ENCODE measurements at places on chromosomes 16 and 17.
A peak's percentile ranks its signal among the peaks of the same experiment; 100 is the strongest.

DNA sequence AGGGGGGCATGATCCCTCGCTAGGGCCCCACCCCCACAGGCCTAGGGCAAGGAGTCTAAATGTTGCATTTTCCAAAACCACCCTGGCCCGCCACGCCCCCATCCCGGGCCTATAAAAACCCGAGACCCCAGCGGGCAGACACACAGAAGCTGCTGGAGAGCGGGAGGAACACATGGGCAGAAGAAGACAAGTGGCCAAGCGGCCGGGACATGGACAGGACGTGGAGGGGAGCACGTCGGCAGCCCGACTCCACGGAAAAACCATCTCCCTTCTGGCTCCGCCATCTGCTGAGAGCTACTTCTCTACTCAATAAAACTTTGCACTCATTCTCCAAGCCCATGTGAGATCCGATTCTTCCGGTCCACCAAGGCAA is 34.1 kb upstream of the ENPP7 start:
- DNase-seq: no peak

DNA sequence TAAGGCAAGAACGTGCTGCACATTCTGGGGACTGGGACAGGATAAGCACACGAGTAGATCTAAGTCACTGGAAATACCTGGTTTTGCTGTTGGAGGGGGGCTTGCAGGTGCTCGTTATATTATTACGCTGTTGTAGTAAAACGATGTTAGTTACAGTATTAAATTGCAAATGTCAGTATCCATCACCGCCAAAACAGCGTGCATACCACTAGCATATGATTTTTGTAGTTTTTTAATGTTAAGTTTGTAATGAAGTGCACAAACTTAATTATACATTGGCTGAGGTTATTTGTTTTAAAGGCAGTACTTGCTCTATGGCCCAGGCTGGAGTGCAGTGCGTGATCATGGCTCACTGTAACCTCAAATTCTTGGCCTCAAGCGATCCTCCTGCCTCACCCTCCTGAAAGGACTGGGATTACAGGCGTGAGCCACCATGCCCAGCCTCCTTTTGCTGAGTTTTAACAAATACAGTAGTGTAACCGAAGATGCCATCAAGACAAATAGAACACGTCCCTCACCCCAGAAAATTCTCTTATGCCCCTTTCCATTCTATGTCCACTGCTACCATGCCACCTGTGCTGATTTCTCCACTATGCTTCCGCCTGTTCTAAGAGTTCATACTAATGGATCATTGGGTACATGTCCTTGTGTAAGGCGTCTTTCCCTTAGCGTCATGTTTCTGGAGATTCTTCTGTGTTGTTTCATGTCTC is 20.7 kb upstream of the CSNK1D start:
- no peak for DNase-seq

DNA sequence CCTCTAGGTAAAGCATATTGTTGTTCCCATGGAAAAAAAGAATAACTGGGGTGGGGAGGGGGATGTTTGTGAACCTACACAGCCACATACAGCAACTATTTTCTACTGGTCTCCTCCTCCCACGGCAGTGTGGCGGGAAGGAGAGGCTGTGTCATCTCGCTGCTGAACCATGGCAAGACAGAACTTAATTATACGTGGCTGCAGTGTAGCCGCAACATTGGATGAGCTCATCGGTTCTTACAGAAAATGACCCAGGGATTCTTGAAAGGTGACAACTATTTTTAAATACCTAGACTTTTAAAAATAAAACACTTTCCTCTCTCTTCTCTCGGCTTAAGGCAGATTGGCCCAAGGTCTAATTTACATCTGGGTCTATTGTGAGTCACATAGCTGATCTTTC is 19.8 kb upstream of the TEKT3 start:
- DNase-seq: peak; percentile 24

DNA sequence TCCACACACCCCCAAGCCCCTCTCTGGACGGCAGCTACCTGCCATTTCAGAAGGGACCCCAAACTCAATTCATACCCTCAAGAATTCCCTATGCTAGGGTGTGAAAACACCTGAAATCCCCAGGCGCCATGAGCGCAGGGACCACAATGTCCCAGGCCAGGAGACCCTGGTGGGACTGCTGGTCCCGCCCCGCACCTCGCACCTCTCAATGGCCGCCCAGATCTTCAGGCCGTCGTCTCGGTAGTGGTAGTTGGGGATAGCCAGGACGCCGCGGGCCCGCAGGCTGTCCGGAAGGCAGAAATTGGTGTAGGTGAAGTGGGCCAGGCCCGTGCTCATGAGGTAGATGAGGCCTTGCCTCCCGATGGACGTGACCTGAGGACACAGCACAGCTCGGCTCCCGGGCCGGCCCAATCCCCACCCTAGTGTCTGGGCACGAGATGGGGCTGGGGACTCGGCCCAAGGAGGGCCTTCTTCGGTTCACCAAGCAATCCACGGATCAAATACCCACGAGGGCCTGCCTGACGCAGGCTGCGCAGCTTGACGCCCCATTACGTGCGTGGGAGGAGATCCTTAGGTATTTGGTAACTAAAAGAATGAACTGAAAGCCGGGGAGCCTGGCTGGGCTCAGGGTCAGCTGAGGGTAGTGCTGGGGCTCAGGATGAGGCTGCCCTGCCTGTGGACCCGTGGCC is 9.2 kb downstream of the ALOXE3 start:
- no peak for DNase-seq

GRCh38 chr17:34308371-34308770 is 10.9 kb upstream of the CCL8 start:
- DNase-seq: no peak

- no peak for DNase-seq
Measured at GRCh38 chr17:19264681-19265080, 27.5 kb downstream of the EPN2 start.

GRCh38 chr16:2424061-2425007 is 4.9 kb upstream of the CCNF start:
- DNase-seq: no peak

DNA sequence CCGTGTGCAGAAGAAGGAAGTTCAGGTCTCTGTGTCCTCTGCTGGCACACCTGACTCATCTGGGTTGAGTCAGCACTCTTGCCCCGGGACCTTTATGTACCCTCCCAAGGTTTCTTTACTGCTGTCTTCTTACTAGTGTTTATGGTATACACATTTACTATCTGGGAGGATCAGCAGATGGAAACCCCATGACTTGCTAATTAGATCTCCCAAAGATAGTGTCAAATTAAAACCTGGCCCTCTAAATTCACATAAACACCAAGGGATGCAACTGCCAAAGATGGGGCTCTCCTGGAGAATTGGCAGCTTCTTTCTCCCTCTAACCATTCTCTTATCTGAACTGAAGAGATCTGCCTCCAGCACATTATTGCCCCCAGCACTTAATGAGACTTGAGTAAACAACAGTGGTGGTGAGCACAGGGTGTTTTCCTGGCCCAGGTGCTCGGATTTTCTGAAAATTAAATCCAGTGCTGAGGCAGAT is 718.1 kb upstream of the SOX9 start:
- DNase-seq: no peak

DNA sequence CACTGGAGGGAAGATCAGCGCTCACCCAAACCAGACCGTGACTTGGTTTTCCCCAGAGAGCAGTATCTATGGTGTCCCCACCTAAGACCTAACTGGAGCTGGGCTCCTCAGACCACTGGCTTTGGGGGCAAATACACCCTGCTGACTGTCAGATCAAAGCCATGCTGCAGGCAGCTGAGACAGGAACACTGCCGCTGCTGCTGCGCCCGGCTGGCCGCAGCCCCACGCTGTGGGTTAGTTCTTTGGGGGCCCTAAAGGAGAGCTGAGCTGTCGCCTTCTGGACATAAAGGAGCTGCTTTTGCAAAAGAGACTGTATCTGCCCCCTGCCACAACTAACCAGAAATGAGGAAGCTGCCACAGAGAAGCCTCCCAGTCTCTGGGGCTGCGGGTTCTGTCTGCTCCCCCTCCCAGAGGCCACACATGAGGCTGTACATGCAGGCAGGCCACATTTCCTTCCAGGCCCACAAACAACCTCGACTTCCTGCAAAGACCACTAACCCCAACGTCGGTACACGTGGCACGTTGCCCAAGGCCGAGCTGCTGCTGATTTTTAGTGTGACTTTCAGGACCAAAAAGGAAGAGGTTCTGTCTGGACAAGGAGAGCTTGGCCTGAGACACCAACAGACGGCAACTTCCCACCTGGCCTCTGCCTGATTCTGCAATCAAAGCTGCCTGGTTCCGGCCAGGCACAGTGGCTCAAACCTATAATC is 18.2 kb upstream of the ABR start:
- no peak for DNase-seq

DNA sequence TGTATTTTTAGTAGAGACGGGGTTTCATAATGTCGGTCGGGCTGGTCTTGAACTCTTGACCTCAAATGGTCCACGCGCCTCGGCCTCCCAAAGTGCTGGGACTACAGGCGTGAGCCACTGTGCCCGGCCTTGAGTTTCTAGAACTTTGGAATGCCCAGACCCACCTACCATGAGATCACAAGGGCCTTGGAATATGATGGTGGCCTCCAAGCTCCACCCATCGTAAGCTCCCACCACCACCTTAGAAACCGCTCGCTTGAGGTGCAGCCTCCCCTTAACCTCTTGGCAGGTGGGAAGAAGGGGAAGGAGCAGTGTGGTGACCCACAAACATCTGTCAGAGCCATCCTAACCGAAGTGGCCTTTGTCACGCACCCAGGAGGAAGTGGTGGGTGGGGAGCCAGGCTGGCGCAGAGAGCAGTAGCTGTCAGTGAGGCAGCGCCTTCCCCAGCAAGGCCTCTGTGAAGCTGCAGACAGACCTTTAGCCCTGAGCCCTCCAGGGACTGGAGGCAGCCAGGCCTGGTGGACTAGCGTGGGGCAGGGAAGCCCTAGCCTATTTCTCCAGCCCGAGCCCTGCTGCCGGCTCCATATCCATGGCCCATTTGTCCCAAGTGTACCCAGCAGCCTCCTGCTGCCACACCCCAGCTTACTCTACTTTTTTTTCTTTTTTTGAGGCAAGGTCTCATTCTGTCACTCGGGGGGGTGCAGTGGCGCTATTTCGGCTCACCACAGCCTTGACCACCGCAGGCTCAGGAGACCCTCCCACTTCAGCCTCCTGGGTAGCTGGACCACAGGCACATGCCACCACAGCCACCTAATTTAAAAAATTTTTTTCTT is 13.1 kb upstream of the SEPHS2 start:
- no peak for DNase-seq

DNA sequence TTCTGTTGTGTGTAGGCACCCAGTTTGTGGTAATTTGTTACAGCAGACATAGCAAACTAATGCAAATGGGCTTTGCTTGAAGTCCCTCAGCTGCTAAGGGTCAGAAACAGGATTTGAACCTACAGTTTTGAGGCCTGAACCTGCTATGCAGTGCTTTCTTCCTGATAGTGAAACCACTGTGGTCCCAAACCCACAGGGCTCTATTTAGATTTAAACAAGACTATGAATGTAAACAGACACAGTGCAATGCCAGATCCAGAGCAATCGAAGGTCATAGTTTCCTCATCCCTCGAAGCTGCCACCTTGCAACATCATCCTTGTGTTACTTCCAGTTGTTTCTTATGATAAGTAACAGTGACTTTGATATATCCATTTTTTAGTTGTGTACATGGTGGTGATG is 630.2 kb downstream of the WWOX start:
- no peak for DNase-seq

GRCh38 chr17:61376931-61377838 is 22.5 kb upstream of the TBX2 start:
- no peak for DNase-seq

GRCh38 chr16:65153365-65154105 is 31.7 kb upstream of the CDH11 start:
- DNase-seq: no peak

GRCh38 chr17:43040655-43041054 is 15.6 kb downstream of the RND2 start:
- no peak for DNase-seq

DNA sequence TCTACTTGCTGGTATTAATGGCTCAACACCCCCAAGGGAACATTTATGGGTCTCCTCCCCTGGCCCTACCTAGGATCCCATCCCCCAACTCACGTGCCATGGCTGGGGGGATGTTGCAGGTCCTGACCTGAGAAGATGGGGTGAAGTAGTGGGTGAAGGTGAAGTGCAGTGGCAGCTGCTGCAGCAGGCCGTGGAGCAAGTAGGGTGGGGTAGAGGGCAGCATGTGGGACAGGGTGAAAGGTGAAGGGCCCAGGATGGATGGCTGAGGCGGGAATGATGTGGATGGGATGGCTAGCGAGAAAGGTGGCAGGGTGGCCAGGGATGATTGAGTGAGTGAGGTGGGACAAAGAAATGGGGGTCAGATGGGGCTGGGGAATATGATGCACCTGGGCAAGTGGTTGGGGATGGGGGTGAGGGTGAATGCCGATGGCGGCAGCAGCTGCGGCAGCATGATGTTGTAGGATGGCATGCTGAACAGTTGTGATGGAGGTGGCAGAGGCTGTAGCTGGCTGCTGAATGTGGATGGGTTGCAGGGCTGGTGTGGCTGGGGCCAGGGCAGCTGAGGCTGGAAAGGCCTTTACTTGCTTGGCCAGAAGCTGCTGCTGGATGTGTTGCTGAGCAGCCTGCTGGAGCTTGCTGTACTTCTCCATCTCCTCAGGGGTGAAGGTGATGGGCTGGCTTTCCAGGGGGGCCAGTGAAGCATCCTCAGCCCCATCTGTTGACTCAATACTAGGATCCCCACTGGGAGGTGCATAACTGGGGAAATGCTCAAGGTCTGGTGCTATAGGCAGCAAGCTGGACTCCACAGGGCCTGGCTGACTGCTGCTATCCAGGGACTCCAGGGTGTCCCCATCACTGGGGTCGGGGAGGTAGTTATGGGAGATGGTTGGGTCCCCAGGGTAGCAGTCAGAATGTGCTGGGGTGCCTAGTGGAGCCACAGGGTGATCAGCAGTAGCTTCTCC is 8.3 kb upstream of the ITGA2B start:
- no peak for DNase-seq

DNA sequence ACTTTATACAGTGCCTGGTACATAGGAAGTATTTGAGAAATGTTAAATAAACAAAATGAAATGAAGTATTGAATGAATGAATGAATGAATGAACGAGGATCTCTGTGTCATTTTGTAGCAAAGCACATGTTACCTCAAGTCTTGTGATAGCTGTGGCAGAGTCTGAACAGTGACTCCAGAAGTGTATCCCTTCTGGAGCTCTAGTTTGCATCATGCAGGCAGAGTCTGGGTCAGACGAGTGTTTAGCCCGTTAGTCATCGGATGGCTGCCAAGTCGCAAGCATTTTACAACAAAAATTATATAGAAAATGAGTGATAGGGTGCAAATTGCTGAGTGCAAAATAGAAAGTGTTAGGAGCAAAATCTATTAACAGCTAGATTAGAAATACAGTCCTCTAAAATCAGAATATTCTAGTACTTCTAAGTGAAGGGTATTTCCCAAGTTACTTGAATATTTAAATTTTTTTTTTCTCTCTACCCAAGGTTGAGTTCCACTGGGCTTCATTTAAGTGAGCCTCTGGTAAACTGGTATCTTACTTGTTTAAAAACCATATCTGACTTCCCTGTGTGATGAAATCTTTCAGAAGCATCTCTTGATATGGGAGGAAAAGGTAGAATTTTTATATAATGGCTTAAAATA is 113.3 kb downstream of the FTO start:
- peak; percentile 53 for DNase-seq

- DNase-seq: no peak
Measured at GRCh38 chr17:36598951-36599401, 2.4 kb upstream of the MRM1 start.
